ENCODE measurements at places on chromosomes 3 and 15. TPM values are rescaled to one million over a fixed set of nuclear protein-coding genes. Genes with fewer than 3 reads are reported as not detected.

Gene VGLL3
- total RNA-seq, result 1.3 TPM

Gene SEMA3B
- 26.5 TPM for total RNA-seq

Gene ALPK3
- 258 TPM for total RNA-seq

Gene ADGRG7
- not detected for total RNA-seq

Gene GP9
- not detected for total RNA-seq

Gene GOLGA6D
- total RNA-seq, result not detected

Gene TPRG1
- total RNA-seq, result 2.3 TPM

Gene GOLGA8G
- total RNA-seq, result not detected

Gene TMEM115
- total RNA-seq, result 32.8 TPM

Gene IMPG2
- 0.19 TPM for total RNA-seq

Gene CCR4
- total RNA-seq, result not detected

Gene TRIM69
- total RNA-seq, result 70.2 TPM

Gene CTXND1
- 0.11 TPM for total RNA-seq

Gene SNX22
- total RNA-seq, result 1.3 TPM

Gene LDHAL6B
- not detected for total RNA-seq

Gene LMLN
- total RNA-seq, result 9.7 TPM

Gene CCDC13
- 0.49 TPM for total RNA-seq

Gene FBXW12
- total RNA-seq, result 0.28 TPM

Gene ACTC1
- 8,849 TPM for total RNA-seq

Gene KIF23
- total RNA-seq, result 0.59 TPM

Gene ANKRD63
- 0.26 TPM for total RNA-seq

Gene LEKR1
- 0.57 TPM for total RNA-seq

Gene GNAT1
- total RNA-seq, result not detected

Gene MKRN2OS
- total RNA-seq, result not detected

Gene CILP
- 6.5 TPM for total RNA-seq

Gene PLSCR1
- 51.9 TPM for total RNA-seq

Gene INKA1
- total RNA-seq, result 2.7 TPM
